ENCODE measurements at places on chromosomes 12 and 14. TPM values are rescaled to one million over a fixed set of nuclear protein-coding genes. Genes with fewer than 3 reads are reported as not detected.

PZP gene
- not detected for total RNA-seq

OR6C2 gene
- not detected for total RNA-seq

GSG1 gene
- 1.3 TPM for total RNA-seq

CCND2 gene
- total RNA-seq = 4.9 TPM

IL22 gene
- total RNA-seq = not detected

NANOG gene
- 0.13 TPM for total RNA-seq

PELI2 gene
- total RNA-seq = 12.3 TPM

KRT7 gene
- 5.7 TPM for total RNA-seq

MANSC1 gene
- total RNA-seq = 2.5 TPM

MFAP5 gene
- total RNA-seq = 390 TPM

KITLG gene
- total RNA-seq = 98.4 TPM

SRSF5 gene
- 112 TPM for total RNA-seq

ADGRD1 gene
- 7.9 TPM for total RNA-seq

E2F7 gene
- total RNA-seq = 2.5 TPM

TROAP gene
- total RNA-seq = 6.2 TPM

RAD51AP1 gene
- 13.1 TPM for total RNA-seq

MANSC4 gene
- total RNA-seq = not detected

Data from GM23248 (cell line).